ENCODE measurements at places on chromosomes 7 and 10. TPM values are rescaled to one million over a fixed set of nuclear protein-coding genes. Genes with fewer than 3 reads are reported as not detected.

AOAH gene
- total RNA-seq, result not detected

RBP3 gene
- not detected for total RNA-seq

ACTL6B gene
- not detected for total RNA-seq

STK31 gene
- 0.26 TPM for total RNA-seq

HOXA6 gene
- total RNA-seq, result not detected

TMEM270 gene
- total RNA-seq, result not detected

UNCX gene
- total RNA-seq, result not detected

LRGUK gene
- total RNA-seq, result 0.26 TPM

SPDYE2B gene
- not detected for total RNA-seq

- no peak for DNase-seq
Observed at GRCh38 chr10:125120053-125120710, 40.2 kb downstream of the CTBP2 start.

DNA sequence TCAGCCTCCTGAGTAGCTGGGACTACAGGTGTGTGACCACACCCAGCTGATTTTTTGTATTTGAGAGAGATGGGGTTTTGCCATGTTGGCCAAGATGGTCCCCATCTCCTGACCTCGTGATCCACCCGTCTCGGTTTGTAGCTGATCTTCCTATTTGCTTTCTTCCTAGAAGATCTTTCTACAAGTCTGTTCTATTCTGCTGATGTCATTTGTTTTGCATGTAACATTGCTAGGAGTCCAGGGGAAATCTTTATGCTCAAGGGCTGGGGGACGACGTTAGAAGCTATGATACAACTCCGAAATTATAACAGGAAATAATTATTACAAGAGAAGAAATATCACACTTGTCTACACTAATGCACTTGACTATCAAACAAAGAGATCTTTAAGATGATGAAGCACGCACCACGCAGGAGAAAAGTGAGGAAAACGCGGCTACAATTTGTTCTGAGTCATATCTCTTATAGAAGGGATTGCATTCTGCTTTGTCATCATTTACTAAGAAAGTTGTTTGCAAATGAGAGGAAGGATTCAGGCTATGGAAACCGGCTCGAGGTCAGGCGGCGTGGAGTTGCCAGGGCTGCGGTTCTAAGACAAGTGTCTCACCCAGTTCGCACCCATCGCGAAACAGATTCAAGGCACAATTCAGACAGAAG is 103.0 kb upstream of the CARD11 start:
- DNase-seq, result peak; percentile 42

GRCh38 chr10:102914781-102915180 is 3.3 kb upstream of the CNNM2 start:
- no peak for DNase-seq

- DNase-seq, result no peak
Observed at GRCh38 chr10:108631332-108631731, 1292.0 kb downstream of the XPNPEP1 start.

GRCh38 chr7:100539436-100540006 is 518 bp downstream of the AGFG2 start:
- DNase-seq, result no peak

DNA sequence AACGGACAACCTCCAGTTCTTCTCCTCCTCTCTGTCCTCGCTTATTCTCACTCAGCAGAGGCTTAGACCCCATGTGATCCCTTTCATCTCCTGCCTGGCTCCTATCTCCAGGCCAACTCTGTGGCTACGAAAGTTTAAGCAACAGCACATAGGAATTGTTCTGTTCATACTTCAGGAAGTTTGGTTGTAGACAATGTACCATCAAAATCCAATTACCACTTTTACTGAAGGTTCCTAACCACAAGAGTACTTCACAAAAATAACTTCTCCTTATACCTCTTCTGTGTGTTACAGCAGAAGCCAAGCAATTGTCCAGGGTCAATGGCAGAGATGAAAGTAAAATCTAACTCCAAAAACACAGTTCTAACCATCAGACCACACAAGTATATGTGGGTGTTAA is 80.0 kb downstream of the SLC25A13 start:
- no peak for DNase-seq

DNA sequence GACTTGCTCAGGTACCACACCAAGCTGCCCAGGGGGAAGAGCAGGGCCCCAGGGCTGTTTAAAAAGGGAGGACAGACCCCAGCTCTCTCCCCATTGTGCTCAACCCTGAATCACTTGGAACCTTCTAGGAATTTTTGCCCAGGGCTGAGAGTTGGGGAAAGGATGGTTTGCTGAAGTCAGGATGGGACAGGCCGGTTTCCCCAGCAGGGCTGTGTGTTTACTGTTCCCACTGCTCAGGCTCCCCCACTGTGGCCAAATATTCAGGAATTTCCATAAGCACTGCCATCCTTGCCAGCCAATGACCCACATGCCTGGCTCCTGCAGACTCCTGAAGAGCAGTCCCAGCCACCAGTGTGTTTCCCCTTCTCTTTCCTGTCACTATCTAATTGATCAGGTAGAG is 120.7 kb downstream of the WDFY4 start:
- DNase-seq, result no peak

DNA sequence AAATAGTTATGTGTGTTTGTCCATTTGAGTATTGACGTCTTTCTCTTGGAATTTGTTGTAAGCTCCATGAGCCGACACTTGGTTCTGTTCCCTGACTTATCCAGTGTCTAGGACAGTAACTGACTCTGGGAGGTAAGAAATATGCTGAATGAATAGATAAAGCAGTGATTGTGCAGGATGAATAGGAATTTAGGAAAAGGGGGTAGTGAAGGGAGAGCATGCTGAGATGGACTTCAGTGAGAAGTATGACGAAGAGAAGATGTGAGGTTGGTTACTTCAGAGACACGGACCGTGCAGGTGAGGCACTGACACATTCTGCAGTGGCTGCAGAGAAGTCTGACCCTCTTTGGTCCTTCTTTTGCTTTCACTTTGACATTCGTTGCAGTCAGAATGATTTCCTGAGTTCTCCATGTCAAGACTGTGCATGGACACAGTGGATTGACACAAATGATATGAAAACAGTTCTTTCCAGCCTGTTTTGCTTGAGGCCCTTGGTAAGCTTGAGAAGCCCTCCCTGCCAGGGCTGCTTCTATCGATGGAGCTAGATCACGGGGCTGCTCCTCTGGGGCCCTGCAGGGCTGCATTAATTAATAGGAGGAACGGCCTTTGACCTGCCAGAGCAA is 261.5 kb upstream of the SORCS1 start:
- DNase-seq, result no peak

DNA sequence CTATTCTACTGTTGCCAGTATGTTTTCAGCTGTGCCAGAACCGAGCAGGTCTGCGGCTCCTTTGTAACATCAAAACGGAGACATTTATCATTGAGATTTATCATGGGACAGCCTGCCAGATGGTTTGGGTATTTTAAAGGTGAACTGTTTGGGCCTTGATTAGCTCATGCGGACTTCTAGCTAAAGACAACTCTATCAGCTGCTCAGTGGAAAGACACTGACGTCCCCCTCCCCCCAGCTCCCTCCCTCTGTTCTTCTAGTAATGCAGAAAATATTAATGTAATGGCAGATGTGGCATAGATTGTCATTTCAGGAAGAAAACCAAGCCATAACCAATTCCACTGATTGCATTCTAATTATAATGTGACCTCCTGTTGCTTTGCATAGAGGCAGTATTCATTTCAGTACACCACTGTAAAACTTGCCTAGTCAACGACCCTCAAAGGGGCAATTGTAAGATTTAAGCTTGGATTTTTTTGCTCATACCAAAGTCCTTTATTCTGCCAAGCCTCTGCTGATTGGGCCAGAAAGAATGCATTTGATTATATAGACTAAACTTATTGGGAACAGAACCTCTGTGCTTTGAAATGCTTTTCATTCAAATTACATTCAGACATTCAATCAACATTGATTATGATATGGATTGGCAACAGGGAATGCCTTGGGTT is 966.8 kb downstream of the LRMDA start:
- no peak for DNase-seq

DNA sequence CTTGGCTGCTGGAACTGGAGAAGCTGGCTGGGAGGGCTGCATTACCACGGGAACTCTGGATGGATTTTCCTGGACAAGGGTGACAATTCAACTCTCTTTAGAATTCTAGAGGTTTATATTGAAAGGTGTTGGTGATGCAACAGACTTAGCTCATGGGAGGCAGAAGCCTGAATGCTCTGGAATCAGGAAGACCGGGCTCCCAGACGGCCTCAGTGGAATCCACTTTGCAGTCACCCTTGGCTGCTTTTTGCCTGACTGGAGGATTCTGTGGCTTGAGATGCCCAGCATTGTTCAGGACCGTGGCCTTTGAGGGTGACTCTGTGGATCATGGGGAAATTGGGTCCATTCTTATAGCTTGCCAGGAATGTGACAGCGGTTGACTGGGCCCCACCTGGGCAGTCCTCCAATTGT is 32.3 kb downstream of the PYROXD2 start:
- DNase-seq, result no peak

GRCh38 chr10:7533657-7534479 is 123.0 kb upstream of the SFMBT2 start:
- no peak for DNase-seq

GRCh38 chr7:22460363-22460988 is 39.5 kb downstream of the STEAP1B start:
- DNase-seq, result no peak

DNA sequence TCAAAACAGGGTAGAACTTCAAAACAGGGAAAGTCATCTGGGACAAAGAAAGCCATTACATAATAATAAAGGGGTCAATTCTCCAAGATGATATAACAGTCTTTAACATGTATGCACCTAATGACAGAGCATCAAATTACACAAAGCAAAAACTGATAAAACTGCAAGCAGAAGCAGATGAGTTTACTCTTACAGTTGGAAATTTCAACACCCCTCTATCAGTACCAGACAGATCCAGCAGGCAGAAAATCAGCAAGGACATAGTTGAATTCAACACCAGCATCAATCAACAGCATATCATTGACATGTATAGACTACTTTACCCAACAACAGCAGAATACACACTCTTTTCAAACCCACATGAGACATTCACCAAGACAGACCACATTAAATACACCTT is 233.0 kb upstream of the NEBL start:
- DNase-seq, result no peak

DNA sequence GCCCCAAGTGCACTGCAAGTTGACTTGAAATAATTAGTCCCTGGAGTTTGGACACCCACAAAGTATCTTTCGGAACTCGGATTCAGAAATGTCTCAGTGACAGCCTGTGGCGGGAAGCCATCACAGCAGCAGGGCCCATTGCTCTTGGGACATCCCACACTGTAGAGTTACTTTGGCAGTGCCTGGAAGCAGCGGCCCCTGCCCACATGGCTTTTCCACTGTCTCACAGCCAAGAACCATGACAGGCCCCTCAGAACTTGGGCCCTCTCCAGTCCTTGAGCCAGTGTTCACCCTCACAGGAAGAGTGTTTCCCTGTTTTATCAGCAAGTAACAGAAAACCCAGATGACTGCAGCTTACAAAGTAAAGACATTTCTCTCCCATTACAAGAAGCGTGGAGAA is 477.0 kb upstream of the GALNT17 start:
- DNase-seq, result no peak

DNA sequence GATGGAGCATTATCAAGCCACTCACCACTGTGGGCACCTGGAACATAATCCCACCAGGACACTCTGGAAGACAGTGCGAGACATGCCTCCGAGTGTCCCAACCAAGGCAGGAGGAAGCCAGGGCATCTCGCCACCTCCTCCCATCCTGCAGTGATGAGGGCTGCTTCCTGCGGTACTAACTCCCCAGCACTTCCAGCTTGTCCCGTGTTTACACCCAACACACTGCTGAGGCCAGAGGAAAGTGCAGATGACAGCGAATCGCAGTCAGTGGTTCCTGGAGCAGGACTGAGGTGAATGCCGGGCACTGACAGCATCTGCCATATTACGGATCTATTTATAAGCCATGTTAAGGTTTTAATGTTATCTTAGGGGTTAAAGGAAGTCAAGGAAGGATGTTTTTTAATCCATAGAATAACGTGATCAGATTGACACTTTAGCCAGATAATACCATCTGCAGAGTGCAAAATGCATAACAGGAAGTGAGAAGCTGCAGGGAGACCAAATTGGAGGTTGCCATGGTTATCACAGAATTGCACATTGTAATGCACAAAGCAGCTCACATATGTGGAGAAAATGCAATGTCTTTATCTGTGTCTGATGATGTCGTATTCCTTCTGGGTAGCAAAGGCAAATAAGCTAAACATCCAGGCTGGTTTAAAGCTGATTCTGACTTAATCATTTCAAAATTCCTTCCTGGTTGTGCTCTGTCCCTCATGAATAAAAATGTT is 314.1 kb upstream of the C7orf33 start:
- no peak for DNase-seq

Measured in bronchial epithelial cell (primary cell).